ENCODE measurements at places on chromosomes 2 and 18.

GRCh38 chr2:118842661-118843482, 4.6 kb downstream of the EN1 start:
- peaks cover 6% of the 10 kb centered on the region for H3K36me3 ChIP-seq
- H3K27ac ChIP-seq, result no peak overlapping the region
- H3K27me3 ChIP-seq, result peaks cover 100% of the 10 kb centered on the region

GRCh38 chr2:64140665-64141200, 3.5 kb downstream of the PELI1 start:
- H3K27ac ChIP-seq, result no peak overlapping the region
- H3K4me3 ChIP-seq, result no peak overlapping the region
- DNase-seq, result no peak
- H3K36me3 ChIP-seq, result peaks cover 24% of the 10 kb centered on the region

GRCh38 chr2:63023444-63023843, 27.2 kb upstream of the OTX1 start:
- H3K36me3 ChIP-seq, result no peaks in the 10 kb centered on the region
- no peak for DNase-seq
- no peaks in the 10 kb centered on the region for H3K4me1 ChIP-seq
- H3K4me3 ChIP-seq, result no peak overlapping the region
- H3K27me3 ChIP-seq, result no peaks in the 10 kb centered on the region

GRCh38 chr2:191679818-191680600, 2.1 kb downstream of the NABP1 start:
- no peak for DNase-seq
- no peaks in the 10 kb centered on the region for H3K27me3 ChIP-seq

- no peak overlapping the region for H3K27ac ChIP-seq
- no peaks in the 10 kb centered on the region for H3K27me3 ChIP-seq
- DNase-seq, result no peak
- peaks cover 49% of the 10 kb centered on the region for H3K4me1 ChIP-seq
- peaks cover 43% of the 10 kb centered on the region for H3K36me3 ChIP-seq
Observed at GRCh38 chr18:68713131-68713530, 1.8 kb downstream of the TMX3 start.

DNA sequence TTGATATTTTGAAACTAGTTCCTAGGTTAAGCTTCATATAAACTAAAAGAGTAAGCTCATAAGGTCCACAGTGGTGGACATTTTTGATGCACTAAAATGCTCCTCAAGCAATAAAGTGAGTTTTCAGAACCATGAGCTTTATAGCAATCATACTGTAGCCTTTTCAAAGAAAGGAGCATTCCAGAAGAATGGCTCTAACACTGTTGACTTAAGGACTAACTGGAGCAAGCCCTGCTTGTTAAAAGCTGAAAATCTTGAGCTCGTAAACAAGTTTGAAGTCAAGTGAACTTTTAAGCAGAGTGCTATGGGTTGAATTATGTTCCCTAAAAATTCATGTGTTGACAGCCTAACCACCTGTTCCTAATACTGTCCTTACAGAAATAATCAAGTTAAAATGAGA, 38.0 kb downstream of the KYNU start:
- no peak for DNase-seq
- no peak overlapping the region for H3K27ac ChIP-seq
- no peak overlapping the region for H3K4me3 ChIP-seq
- H3K4me1 ChIP-seq, result no peaks in the 10 kb centered on the region
- H3K27me3 ChIP-seq, result no peaks in the 10 kb centered on the region
- no peaks in the 10 kb centered on the region for H3K36me3 ChIP-seq

DNA sequence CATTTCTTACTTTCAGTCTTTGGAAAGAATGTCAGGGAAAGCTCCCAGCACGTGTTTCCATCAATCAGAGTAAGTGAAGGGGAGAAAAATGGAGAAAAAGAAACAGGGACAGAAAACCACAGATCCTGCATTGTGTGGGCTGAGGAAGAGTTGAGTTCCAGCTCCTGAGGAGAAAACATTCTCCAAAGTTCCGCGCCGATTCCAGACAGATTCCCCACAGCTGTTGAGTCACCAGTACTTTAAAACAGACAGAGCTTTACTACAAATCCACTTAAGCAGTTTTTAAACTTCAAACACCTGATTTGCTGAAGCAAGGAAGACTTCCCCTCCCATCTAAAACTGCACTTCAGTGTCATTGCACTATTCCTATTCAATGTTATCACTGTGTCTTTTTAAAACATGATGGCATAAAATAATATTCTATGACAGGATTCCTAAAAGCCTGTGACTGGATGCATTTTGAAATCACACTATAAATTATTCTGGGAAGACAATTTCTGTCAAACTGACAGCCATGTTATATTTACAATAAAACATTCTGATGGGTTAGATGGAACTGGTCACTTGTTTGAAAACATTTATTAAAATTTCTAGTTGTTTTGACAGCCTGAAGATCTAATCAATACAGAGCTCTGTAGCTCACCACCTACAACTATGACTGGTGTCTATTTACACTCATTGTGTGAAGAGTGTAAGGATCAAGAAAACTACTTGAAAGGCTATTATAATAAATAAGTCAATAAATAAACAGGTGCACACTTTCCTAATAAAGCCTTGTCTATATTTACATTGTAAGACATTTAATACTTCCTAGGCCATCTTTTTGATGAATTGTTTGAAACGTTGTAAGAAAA, 40.9 kb downstream of the TCF4 start:
- H3K36me3 ChIP-seq, result no peaks in the 10 kb centered on the region
- H3K4me1 ChIP-seq, result no peaks in the 10 kb centered on the region
- no peak for DNase-seq
- H3K4me3 ChIP-seq, result no peak overlapping the region
- H3K27me3 ChIP-seq, result no peaks in the 10 kb centered on the region
- H3K27ac ChIP-seq, result no peak overlapping the region

DNA sequence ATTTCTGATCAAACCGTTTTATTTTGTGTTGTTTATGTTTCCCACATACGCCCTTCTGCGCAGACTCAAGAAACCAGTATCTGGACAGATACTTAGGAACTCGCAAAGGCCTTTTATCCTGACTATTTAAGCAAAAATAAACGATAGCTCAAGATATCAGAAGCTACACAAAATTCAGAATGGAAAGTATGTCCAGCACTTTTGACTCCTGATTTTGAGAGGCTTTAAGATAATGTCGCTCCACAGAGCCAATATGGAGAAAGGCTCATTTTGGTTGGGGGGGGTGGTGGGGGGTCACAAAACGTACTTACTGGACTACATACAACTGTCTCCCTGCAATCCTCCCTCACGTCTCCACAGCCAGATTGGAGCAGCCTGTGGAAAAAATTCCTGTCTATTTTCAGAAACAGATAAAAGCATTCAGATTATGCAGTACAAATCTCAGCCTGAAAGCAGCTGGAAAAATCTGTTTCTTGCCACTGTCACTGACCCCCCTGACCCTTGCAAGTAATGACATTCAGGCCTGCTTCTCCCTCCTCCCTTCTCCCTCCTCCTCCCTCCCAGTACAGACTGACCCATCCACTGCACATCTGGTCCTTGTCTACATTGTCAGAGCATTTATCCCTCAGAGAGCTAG, 34.9 kb upstream of the LCLAT1 start:
- no peak overlapping the region for H3K27ac ChIP-seq
- DNase-seq, result no peak
- no peaks in the 10 kb centered on the region for H3K36me3 ChIP-seq
- peaks cover 28% of the 10 kb centered on the region for H3K4me1 ChIP-seq
- H3K4me3 ChIP-seq, result no peak overlapping the region

DNA sequence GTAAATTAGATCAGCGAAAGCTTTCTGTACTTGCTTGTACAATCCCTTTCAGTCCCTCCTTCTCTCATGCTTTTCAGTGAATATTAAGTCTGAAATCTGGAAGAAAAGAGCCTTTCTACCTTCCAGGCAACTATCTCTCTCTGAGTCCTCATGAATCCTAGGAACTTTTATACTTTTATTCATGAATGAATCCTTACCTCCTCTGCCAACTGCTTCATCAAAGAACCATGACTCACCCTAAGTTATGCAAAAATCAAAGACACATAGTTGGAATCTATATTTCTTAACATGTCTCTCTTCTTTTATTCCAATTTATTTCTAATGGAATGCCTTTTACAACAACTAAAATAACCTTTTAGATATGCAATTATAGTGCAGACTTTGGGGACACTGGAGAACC, 394.2 kb downstream of the CLIP4 start:
- H3K36me3 ChIP-seq, result no peaks in the 10 kb centered on the region
- no peaks in the 10 kb centered on the region for H3K4me1 ChIP-seq
- H3K27ac ChIP-seq, result no peak overlapping the region
